ENCODE measurements at places on chromosomes 12 and 14.

GRCh38 chr14:63454863-63455622 lies 88.1 kb downstream of the PPP2R5E start:
- no peak for DNase-seq

- DNase-seq = no peak
Measured at GRCh38 chr12:132310181-132311040, 19.0 kb downstream of the GALNT9 start.

DNA sequence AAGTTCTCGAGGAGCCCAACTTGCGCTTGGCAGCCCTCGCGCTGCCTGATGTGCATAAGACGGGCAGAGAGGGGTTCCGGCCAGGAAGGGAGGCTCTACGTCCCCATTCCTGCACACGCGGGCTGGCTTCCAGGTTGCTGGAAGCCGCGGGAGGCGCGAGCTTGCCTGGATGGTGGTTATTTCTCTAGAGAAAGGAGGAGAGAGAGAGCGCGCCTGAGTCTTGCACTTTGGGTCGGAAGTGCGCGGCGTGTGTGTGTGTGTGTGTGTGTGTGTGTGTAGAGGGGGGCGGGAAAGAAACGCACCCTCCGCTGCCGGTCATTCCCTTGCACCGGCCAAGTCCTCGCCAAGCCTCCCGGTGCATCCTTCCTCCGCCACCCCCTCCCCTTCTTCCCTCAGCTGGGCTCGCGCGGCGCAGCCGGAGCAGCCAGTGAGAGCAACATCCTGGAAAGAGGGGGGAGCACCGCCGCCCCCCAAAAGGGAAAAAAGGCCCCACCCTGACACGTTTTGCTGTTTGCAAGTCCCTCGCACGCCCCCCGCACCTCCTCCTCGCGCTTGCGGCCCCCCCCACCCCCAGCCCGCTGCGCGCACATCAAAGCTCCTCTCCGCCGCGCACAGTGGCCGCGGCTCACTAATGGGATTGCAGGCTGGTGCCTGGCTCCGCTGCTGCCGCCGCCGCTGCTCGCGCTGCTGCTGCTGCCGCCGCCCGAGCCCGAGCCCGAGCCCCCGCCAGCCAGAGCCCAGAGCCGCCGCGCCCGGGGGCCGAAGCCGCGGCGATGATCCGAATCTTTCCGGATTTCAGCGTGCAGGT lies 4.4 kb upstream of the NPAS3 start:
- DNase-seq = no peak

GRCh38 chr14:101255765-101256125 lies 305.6 kb upstream of the DIO3 start:
- DNase-seq = no peak

DNA sequence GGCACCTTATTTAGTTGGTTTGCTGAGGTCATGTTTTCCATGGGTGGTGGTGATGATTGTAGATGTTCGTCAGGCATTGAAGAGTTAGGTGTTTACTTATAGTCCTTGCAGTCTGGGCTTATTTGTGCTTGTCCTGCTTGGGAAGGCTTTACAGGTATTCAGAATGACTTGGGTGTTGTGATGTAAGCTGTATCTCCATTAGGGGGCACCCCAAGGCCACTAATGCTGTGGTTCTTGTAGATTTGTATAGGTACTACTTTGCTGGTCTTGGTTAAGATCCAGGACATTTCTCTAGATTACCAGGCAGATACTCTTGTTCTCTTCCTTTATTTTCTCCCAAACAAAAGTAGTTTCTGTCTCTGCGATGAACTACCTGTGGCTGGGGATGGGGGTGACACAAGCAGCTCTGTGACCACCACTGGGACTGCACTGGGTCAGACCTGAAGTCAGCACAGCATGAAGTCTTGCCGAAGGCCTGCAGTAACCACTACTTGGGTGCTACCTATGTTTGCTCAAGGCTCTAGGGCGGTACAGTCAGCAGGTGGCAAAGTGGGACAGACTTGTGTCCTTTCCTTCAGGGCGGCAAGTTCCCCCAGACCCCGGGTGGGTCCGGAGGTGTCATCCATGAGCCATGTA lies 35.8 kb upstream of the FBXO33 start:
- DNase-seq = no peak

DNA sequence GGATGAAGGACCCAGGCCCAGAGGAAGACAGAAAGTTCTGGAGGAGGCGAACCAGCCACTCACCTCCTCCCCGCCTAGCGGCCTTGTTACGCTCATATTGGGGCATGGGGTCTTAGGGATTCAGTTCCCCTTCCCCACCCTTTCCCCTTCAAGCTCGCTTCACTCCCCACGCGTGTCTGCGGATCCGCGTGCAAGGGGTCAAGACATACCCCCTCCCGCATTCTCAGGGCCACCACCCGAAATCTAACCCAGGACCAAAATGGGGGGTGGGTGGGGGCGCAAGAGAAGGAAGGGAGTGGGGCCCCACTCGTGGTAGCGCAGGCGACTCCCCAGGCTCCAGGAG lies 584 bp upstream of the RFX4 start:
- no peak for DNase-seq

DNA sequence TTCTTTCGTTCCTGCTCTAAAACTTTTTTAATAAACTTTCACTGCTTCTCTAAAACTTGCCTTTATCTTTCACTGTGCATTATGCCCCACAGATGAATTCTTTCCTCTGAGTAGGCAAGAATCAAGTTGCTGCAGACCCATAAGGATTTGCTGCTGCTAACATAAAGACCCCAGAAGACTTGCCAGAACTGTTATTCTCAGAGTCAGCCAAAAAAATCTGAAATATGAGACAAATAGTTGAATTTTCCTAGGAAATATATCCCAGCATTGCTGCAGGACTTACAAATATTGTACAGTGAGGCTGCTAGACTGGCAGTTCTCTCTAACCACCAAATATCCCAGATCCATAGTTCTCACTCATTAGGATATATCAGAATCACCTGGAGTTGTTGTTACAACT lies 349.1 kb upstream of the FLRT2 start:
- no peak for DNase-seq

DNA sequence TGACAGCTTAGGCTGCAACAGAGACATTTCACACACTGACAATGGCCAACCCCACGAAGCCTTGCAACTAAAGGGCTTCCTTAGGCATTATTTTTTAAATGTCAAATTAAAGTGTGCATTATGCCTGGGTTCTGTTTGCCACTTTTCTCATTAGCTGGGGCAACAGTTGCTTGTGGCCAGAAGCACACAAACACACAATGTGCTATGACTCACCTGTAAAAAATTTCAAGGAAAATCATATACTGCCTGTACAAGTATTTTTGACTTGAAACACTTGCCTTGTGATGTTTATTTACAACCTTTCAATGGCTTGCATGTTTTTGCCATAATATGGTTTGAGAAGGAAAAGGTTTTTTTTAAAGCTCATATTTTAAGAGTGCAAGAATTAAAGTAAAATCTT lies 1.9 kb downstream of the NTN4 start:
- no peak for DNase-seq

- DNase-seq = no peak
Measured at GRCh38 chr12:49225576-49226166, 36.8 kb upstream of the TUBA1A start.

GRCh38 chr14:75333606-75334548 lies 55.2 kb downstream of the FOS start:
- DNase-seq = no peak

- DNase-seq = no peak
Measured at GRCh38 chr12:121740847-121741246, 28.3 kb downstream of the TMEM120B start.

GRCh38 chr12:73240110-73240509 lies 967.9 kb downstream of the TRHDE start:
- DNase-seq = no peak

- no peak for DNase-seq
Measured at GRCh38 chr14:20190596-20190995, at the start of gene OR11G2. Gene OR11G2 (plus strand): TSS chr14:20190896. CDS start chr14:20197438, 6,542 bp downstream.

DNA sequence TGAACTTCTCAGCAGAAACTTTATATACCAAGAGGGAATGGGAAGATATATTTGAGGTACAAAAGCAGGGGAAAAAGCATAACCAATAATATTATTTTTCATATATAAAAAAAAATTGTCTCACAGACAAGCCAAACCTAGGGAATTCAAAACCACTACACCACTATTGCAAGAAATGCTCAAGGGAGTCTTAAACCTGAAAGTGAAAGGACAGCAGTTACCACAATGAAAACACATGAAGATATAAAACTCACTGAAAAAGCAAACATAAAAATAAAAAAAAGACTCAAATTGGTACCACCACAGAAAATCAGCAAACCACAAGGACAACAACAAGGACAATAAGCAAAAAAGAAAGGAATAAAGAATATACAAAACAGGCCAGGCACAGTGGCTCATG lies 131.9 kb downstream of the CEP128 start:
- no peak for DNase-seq

- DNase-seq = no peak
Measured at GRCh38 chr12:11067514-11067913, 5.4 kb upstream of the TAS2R46 start.

DNA sequence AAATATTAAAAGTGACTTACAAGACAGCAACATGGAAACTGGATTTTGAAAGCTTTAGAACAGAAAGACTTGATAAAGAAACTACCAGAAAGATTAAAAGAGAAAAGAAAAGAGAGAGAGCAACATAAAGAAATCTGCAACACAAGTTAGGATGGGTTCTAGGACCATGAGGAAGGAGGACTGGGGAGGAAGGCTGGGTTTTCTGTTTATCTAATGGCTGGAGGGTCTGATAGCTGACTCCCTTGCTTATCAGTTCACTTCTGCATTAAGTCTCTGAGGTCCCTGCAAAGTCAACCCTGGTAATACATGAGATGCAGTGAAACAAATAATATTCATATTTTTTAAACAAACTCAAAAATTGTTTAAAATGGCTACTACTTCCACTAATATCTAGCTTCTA lies 90.1 kb downstream of the RPAP3 start:
- DNase-seq = no peak

DNA sequence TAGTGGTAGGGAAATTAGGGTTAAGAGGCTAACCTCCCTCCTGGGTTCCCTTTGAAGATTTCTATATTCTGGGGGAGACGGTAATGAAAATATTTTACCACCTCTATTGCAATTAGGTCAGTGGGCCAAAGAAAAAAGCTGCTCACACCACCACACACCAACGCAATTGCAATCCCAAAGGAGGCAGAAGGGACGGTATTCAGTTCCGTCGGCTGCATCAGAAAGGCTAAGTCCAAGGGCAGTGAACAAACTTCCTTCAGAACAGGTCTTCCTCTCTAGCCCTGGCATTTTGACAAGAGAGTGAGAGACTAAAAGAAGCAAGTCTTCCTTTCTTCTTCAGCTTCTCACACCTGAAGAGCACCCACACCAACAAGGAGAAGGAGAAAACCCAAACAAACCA lies 51.2 kb downstream of the OTX2 start:
- no peak for DNase-seq

- DNase-seq = no peak
Measured at GRCh38 chr12:120735181-120735580, 9.6 kb downstream of the ACADS start.

GRCh38 chr12:30988086-30988485 lies 61.5 kb downstream of the TSPAN11 start:
- no peak for DNase-seq

DNA sequence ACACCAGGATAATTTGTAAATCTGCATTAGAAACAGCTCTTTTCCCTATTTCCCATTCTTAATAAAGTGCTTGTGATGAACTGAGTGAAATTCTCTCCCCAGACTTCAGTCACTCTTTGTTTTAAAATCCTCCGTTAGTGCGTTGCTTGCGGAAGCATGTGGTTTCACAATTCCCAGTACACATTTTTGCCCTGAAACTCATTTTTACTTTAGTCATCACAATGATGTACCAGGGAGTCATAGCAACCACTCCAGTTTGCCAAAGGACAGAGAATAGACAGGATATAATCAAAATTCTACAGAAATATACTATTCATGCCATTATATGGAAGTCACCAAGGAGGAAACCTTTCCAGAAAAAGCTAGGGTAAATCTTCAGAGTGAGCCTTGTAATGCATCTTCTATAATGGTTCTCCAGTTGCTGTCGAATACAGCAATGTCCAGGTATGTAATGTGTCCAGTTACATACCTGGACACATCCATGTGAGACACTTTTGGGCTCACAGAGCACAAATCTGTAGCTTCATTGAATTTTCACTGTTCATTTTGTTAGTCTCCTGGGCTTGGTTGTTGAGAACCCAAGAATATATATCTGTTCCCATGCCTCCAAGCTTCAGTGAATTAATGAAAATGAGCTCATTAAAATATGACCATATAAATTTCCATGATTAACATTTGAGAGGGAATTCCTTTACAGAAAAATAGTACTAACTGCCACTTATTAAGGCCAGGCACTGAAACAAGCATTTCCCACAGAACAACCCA lies 57.8 kb downstream of the GPR135 start:
- no peak for DNase-seq

DNA sequence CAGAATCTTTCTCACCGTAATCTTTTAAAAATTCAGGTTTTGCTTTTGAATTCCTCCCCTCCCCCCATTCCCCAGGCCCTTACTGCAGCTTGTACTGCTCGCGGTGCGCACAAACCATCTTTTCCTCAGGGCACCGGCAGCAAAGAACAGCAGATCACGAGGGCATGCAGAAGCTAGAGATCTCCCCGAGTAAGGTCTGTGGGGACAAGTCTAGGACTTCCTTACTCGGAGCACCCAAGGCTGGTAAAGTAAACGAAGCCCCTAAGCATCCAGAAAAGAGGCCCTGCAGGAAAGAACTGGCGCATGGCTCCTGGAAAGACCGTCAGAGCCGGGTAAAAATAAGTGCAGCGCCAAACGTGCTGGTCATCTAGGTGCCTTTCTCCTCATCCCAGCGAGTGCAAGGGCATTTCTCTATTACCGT lies 727 bp downstream of the LDHB start:
- DNase-seq = no peak

- no peak for DNase-seq
Measured at GRCh38 chr12:84596266-84596665, 316.3 kb downstream of the SLC6A15 start.

DNA sequence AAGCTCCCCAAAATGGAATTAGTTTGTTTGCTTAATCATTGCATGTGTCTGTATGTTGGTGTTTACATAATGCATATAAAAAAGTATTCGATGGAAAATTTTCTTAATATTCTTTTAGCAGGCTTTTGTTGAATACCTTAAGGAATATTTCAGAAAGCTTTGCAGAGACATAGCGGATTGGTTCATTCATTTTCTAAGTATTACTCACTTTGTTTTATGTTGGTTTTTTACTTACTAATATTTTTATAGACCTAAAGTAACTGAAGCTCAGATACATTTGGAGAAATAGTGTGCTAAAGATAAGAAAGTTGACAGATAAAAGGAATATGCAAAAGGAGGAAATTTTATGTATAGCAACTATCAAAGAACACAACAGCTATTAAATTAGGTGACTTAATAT lies 191.0 kb downstream of the ERC1 start:
- DNase-seq = no peak

DNA sequence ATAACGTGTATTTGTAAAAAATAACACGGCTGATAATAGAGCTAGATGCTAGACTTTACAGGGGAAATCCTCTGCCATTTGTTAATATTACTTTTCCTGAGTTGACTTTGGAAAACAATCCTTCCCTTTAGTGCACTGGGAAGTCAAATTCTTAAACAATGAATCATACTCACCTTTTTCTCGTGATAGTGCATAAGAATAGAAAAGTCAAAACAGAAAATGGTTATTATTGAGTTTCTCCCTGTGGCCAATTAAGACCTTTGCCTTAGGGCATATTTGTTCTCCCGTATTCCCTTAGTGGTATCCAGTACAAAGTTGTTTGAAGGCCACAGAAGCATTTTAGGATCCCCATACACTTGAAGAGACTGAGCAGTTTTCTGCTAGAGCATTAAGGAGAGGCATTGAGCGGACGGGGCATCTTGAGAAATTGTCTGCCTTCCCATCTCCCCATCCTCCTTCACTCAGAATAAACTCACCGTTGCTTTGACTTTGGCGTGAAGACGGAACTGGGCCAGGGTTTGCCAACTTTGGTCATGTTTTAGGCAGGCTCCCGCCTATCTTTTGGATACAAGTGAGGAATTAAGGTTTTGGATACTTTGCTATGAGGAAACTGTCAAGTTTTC lies 171.3 kb downstream of the TMTC2 start:
- no peak for DNase-seq

Data from T-helper 1 cell (primary cell).